Astrocyte (in vitro differentiated cells and primary cell): ENCODE measurements at places on chromosomes 3 and 15. TPM values are rescaled to one million over a fixed set of nuclear protein-coding genes. Genes with fewer than 3 reads are reported as not detected.

- DNase-seq = no peak
Observed at GRCh38 chr3:156070028-156070427, 50.4 kb upstream of the KCNAB1 start.

DNA sequence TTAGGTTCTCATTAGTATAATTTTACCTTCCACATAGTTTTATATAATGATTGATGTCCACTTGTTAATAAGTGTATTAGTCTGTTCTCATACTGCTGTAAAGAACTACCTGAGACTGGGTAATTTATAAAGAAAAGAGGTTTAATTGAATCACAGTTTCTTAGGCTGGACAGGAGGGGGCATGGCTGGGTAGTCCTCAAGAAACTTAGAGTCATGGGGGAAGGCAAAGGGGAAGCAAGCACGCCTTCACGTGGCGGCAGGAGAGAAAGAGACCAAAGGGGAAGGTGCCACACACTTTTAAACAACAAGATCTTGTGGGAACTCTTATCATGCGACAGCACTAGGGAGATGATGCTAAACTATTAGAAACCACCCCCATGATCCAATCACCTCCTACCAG, 19.2 kb downstream of the DZIP3 start:
- DNase-seq = no peak

DNA sequence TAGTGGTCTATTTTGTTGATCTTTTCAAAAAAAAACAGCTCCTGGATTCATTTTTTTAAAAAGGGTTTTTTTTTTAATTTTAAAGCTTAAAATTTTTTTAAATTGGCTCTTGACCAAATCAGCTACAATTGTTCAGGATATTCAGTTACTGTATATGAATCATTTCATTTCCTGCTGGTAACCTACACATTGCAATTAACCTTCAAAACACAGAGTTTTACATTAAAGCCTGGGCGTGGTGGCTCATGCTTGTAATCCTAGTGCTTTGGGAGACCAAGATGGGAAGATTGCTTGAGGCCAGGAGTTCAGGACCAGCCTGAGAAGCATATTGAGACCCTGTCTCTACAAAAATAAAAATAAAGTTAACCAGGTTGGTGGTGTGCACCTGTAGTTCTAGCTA, 163.4 kb downstream of the ALDH1A2 start:
- no peak for DNase-seq

DNA sequence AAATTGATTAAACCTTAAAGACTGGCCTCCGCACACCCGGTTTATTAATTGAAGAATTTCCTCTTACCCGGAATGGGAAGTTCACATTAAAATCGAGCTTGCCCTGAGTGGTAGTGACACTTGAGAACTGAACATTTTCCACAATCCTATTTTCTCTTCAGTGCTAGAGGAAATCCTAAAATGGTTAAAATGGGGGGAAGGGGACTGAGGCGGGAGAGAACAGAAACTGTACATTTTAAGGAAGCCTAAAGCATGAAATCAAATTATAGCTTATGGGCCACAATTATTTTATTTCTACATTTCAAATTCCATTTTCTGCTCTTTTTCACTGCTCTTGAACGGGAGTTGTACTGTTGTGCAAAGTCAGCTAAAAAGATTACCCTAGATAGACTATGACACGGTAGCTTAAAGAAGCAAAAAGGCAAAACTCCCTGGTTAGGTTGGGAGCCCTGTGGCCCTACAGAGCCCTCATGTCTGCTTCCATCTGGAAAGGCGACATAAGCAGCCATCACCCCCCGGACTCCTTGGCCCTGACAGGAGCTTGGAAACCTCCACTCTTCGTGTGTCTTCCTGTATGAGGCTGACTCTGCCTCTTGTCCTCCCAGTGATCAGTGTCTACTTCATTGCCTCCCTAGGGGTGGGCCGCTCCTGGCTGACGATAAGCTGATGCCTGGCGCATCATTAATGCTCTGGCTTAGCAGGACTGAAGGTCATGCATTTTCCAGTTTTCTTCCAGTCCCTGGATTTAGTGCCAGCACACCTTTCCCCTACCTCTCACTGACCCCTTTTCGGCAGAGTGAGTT, 79.3 kb downstream of the EEFSEC start:
- no peak for DNase-seq

DNA sequence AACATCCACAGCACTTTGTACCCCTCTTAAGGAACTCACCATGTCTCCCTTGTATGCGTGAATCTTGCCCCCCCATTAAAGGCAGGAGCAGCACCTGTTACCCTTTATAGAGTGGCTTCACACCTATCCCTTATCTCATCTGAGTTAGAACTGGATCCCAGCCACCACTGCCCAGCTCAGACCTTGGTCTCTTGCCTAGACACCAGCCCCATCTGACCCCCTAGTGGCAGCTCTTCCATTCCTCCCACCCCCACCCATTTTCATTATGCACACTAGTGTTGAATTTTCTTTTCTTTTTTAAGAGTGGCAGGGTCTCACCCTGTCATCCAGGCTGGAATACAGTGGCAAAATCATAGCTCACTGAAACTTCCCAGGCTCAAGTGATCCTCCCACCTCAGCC, 3.2 kb upstream of the ZFYVE19 start:
- no peak for DNase-seq

The SLC27A2 gene
- 0.82 TPM in 1 of 2 replicates, not detected in the other for total RNA-seq

The XIRP1 gene
- 1.1 and 1.5 TPM in 2 replicates for total RNA-seq

The SNAP23 gene
- total RNA-seq = 122 and 124 TPM in 2 replicates
